AG20443 (cell line): ENCODE measurements at places on chromosomes 4 and X.

GRCh38 chrX:70774223-70774622 is 134.3 kb downstream of the TEX11 start:
- DNase-seq, result no peak

GRCh38 chr4:76198411-76199237 is 15.0 kb downstream of the SCARB2 start:
- peak; percentile 65 for DNase-seq

DNA sequence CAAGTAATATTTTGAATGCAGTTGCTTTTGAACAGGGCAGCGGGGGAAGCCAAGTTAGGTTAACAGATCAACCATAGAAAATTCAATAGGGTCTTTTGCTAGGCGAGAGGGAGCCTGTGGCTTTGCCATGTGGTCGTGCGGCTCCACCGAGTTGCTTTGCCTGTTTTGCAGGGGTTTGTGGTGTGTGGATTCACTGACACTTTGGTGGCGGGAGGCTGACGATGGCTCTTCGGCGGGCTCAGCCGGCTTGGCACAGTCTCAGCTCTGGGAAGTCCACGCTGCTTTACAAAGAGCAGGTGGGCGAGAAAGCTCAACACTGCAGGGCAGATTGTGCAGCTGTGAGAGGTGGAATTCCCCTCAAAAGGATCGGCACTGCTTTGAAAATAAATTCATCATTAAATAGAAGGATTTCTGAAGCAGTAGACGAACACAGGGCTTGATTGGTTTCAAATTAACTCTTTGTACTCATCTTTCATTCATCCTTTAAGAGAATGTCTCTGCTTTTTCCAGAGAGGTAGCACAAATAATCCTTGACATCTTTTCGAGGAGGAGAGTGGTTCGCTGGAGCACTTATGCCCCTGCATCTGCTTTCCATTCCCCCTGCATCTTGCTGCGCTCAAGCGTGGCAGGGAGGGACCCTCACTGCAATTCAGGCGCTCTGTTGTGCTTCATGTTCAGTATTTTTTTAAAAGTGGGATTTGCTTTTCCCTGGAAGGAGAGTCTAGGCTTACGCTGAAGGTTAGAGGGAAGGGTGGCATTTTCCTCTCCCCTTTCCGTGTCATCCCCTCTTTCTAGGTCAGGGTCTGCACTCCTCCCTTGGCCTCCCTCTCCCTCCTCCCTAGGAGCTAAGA is 201.8 kb upstream of the LEF1 start:
- no peak for DNase-seq

GRCh38 chrX:136812286-136812685 is 31.6 kb upstream of the ARHGEF6 start:
- peak; percentile 11 for DNase-seq

DNA sequence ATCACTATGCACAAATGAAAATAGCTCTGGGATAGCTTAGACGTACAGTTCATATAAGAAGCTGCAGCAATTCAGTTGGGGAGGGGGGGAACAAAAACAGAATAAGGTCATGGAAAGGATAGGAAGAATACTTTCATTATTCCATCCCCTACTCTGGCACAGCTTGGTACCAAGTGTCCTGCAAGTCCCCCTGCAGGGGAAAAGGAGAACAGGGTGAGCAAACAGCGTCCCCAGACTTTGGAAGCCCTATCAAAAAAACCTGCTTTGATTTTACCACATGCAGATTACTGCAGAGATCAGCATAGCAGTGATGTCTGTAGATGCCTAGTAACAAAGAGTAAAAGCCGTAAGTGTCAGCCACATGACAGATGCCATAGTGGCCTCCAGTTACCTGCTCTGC is 209.4 kb upstream of the NEIL3 start:
- DNase-seq, result no peak

DNA sequence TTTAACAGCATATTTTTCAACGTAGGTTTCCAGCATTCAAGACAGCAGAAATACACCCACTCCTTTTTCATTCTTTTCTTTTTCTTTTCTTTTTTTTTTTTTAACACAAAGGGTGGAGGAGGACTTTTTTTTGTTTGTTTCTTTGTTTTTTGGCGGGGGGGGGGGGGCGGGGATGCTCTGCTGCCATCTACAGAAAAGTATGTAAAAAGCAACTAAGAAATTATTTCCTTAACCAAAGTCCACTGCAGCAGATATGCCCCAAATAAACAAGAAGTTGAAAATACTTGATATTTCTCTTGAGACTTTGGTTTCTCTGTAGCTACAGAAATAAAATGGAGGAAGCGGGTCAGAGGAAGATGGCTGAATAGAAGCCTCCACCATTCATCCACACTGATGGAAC is 63.2 kb upstream of the PBDC1 start:
- peak; percentile 6 for DNase-seq

GRCh38 chrX:3029129-3029528 is 12.1 kb upstream of the ARSF start:
- DNase-seq, result no peak

GRCh38 chr4:92566269-92566668 is 262.5 kb downstream of the GRID2 start:
- DNase-seq, result no peak

- no peak for DNase-seq
These were observed 164.4 kb upstream of the PCDH7 start for GRCh38 chr4:30555775-30556174.

- no peak for DNase-seq
These were observed 56.1 kb downstream of the LUZP4 start for GRCh38 chrX:115345615-115346014.

DNA sequence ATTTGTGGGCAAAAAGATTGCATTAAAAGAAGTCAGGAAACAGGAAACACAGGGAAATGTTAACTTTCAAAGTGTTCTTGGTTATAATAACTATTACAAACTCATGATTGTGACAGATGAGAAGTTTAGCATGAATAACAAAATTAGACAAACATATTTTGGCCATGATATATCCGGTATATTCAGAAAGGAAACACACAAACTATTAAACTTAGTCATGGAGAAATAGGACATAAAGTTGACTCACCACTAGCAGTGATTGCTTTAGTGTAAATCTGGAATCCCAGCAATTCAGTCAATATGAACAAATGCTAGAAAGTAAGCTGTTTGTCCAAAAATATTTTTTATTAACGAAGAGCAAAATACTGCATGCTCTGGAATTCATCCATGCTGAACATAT is 1299.9 kb downstream of the C4orf33 start:
- no peak for DNase-seq

- no peak for DNase-seq
These were observed 304.4 kb downstream of the DHX15 start for GRCh38 chr4:24279911-24280375.

DNA sequence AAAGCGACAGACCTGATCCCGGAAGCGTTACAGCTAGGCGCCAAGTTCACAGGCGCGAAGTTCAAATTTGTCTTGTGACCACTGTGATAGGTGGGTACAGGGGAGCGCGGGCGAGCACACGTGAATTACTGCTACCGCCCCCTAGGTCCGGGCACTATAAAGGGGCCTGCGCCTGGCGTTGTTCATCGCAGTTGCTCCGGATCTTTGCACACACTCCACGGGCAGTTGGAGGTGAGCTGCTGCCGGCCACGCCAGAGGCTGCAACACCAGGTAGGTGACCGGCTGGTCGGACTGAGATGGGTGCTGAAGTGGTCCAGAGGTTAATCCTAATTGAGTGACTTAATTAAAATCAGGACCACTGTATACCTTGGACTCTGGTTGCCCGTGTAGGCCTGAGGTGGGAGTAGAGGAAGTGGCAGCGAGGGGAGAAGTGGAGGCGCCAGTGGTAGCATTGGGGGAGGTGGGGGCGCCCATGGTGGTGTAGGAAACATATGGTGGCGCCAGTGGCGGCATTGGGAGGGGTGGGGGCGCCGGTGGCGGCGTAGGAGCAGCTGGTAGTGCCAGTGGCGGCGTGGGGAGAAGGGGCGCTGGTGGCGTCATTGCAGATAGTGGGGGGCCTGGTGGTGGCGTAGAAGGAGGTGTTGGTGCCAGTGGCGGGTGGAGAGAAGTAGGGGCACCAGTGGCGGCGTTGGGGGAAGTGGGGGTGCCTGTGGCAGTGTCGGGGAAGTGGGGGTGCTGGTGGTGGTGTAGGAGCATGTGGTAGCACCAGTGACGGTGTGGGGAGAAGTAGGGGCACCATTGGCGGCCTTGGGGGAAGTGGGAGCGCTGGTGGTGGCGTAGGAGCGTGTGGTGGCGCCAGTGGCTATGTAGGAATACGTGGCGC is at the start of gene GCNA:
GCNA (plus strand) TSS at position 185 of the 883 bp plus-strand sequence. CDS start 2,385 bp downstream, outside the sequence.
- DNase-seq, result no peak

GRCh38 chr4:3329887-3330286 is 37.1 kb downstream of the RGS12 start:
- no peak for DNase-seq

- peak; percentile 65 for DNase-seq
These were observed 60.0 kb upstream of the BANK1 start for GRCh38 chr4:101730291-101731117.

DNA sequence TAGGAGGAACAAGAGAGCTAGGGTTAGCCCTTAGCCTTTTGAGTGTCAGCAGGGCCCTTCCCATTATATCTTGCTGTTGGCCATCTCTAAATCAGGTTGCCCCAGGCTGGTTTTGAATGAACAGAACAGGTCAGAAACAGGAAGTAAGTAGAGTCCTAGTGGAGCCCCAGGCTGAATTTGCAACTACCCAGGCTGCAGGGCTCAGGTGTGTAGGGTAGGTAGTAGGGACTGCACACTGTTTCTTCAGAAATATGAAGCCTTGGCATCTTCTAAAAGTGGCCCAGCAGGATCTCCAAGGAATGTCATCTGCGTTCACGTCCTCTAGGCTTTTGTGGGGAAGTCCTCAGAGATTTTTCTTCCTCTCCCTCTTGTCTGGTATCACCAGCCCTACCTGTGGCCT is 90.2 kb downstream of the ADGRG4 start:
- DNase-seq, result no peak

DNA sequence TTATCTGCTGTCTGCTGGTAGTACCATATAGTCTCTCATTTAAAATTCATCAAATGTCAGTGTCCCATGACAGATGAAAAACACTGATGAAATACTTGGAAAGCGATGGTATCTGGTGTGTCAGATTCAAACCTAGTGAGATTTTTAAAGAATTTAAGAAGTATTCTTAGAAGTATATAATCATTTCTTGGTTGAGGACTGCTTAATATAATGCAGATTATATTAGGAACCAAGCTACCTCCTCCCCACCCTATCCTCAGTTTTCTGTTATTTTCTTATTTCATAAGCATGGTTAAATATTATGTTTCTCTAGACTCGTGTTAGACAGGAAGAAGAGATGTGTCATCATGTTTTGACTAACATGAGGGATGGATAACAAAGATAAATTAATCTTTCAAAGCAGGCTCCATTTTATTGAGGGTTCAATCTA is 118.5 kb downstream of the GLUD2 start:
- DNase-seq, result no peak

GRCh38 chr4:68342134-68342533 is 7.8 kb downstream of the YTHDC1 start:
- DNase-seq, result peak; percentile 56

DNA sequence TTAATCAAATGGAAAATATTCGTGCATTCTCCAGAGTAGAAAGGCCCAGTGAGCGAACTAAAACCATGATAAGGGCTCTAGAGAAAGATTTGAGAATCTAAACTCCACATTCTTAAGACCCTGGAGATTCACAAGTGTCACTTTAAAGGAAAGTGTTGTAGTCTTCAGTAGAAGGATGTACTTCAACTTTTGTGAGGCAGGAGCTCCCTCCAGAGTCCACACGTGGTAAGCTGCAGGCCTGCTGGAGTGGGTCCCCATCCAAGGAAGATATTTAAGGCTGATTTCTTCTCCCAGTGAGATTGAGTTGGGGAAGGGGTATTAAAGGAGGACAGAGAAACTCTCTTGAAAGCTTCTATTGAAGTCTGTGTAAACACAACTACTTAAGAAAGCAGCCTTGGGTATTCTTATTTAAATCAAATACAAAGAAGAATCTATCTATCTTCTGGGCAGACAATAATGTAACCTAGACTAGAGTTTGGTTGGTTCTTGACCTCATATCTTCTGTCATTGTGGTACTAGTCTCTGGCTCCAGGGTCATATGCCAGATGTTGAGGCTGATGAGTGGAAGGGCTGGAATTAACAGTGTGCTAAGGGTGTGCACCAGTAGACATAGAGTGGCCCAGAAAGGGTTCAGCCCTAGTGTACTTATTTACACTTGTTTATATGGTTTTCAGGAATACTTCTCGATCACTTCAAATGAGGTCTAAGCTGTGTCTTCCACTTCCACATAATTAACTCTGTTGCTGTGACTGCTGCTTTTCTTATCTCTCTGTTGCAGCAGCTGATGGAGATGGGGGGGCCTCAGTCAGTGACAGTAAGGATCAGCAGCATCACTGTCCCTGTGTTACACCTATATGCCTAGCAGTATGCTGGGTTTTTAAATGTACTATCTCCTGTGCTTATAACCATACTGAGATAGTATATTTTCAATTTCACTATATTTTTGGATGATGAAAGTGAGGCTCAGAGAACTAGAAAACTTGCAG is 76.1 kb downstream of the HMGB2 start:
- DNase-seq, result peak; percentile 76

DNA sequence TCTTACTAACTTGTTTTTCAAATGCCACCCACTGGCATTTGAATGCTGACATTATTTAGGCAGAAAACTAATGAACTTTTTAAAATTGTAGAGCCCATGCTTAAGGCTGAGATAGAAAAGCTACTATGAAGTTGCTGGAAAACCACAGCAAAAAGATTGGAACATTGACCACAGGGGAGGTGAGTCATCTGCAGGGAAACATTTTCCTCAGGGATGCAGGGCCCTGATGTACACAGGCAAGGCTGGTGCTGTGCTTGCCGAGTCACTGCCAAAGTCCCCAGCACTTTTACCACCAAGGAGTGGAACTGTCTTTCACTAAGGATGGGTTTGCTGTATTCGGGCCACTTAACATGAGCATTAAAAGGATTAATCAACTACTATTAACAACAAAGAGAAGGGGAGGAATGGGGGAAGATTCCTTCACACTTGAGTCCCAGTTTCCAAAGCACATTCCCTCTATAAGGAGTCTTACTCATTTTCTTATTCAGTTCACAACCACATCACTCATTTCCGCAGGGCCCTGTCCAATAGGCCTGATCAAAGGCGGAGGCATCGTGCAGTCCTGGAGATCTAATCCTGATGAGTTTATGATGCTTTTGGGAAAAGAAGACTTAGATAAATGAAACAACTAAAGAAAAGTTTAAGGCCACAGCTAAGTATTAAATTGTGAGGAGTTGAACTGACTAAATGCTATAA is 202.9 kb upstream of the NPY2R start:
- peak; percentile 51 for DNase-seq

DNA sequence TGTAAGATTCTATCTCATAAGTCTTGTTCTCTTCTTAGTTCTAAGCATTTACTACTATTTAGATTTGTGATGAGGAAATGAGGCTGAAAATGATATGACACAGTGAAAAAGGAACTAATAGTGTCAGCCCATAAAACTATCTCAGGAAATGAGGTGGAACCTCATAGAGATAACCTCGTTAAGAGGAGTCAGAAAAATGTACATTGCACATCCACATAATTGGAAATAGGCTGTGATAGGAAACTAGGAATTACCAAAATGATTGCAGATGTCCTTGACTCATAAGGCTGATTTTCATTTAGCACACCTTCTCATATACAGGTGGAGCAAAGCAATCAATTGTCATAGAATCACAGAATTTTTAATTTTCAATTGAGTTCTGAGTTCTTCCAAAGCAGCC is 26.8 kb downstream of the ANXA10 start:
- no peak for DNase-seq

- DNase-seq, result no peak
These were observed 6.0 kb downstream of the SEL1L3 start for GRCh38 chr4:25856756-25857155.
